Right renal cortex interstitium (tissue), 3 donors: ENCODE measurements at places on chromosomes 3 and 15.

GRCh38 chr3:147090461-147090860, 315.9 kb downstream of the ZIC4 start:
- no peak for DNase-seq

- no peak for DNase-seq
Measured at GRCh38 chr3:10911350-10912002, 81.1 kb upstream of the SLC6A1 start.

GRCh38 chr3:194836661-194837060, 151.0 kb downstream of the FAM43A start:
- no peak for DNase-seq

- no peak for DNase-seq
Measured at GRCh38 chr3:151589311-151589710, 128.4 kb upstream of the IGSF10 start.

DNA sequence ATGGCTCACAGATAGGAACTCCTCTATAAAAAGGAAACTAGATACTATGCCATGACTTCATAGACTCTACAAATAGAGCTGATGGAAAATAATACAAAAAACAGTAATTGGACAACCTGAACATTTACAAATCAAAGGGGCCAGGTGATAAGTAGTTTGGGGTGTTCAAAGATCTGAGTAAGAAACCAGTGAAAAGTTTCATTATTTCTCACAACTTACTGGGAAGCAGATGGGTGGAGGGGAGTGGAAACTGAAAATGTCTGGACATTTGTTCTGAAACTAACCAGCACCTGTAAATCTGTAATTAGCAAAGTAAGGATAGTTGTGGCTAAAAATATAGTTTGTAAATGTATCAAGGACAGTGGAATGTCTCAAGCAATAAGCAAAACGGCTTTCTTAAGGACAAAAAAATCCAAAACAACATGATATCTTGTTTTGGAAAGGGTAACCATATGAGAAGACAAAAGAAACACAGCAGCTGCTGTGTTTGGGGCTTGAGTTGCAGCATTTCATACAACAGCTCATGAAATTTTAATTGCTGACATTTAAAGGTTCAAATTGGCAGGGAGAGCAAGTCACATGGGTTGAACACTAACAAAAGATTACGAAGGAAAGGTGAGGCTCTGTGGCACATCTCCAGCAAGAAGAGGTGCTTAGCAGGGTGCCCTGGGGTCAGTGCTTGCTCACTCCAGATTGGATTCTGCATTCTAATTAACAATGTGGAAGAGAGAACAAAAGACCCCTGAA, 26.8 kb upstream of the THBS1 start:
- DNase-seq, result no peak

- DNase-seq, result no peak
Measured at GRCh38 chr3:142275856-142276255, 50.5 kb upstream of the GK5 start.

- DNase-seq, result no peak
Measured at GRCh38 chr3:9231471-9231870, 18.0 kb downstream of the SRGAP3 start.
